ENCODE measurements at places on chromosomes 4 and X.
A peak's percentile ranks its signal among the peaks of the same experiment; 100 is the strongest.

GRCh38 chr4:62051332-62051731, 851.2 kb downstream of the ADGRL3 start:
- DNase-seq = no peak

GRCh38 chr4:75565481-75565880, 9.6 kb downstream of the ODAPH start:
- no peak for DNase-seq

DNA sequence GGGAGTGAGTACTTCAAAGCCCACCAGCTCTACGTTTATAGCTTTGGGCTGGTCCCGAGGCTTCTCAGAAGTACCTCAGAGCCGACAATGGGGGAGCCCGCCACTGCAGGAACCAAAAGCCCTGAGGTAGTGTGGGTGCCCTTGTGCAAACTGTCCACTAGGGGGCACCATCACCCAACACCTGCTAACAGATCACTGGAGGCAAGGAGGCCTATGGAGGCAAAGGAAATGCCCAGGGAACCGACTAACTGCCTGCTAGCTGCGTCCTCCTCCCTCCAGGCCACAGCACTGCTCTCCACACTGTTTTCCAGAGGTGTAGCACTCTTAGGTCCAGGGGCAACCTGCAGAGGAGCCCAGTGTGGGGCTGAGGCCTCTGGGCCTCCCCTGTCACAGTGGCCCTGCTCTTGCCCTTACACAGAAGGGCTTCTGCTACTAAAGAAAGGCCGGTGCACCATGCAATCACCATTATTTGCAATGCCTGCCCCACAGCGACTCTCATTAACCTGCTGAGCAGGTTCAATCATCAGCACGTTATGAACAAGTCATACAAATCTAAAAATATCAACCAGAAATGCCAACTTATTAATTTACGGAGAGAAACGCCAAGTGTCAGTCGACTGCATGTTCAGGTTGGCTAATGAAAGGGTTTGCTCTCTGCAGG, 159.1 kb downstream of the NSUN7 start:
- DNase-seq = peak; percentile 63

- DNase-seq = no peak
Measured at GRCh38 chr4:17097362-17097761, 198.9 kb upstream of the LDB2 start.

DNA sequence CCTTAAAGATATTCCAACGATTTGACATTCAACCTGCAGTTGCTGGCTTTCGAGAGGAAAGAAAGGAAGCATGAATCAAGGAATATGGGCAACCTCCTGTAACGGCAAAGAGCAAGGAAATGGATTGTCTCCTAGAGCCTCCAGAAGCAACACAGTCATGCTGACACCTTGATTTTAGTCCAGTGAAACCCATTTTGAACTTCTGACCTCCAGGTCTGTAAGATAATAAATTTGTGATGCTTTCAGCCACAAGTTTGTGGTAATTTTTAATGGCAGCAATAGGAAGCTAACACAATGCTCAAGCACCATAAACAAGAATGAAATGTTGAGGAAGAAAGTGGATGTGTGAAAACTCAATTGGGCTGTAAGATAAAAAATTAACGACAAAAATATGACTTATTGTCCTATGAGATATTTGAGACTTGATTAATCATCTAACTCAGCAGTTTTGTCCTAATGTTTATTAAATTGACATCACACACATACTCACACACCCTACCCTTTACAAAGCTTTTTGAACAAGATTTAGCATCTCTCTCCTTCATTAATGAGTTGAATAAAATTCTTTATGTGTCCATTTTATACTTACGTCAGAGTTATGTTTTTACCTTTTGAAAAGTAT, 857.2 kb upstream of the INTU start:
- no peak for DNase-seq

- no peak for DNase-seq
Measured at GRCh38 chr4:125527681-125528080, 212.9 kb downstream of the FAT4 start.

DNA sequence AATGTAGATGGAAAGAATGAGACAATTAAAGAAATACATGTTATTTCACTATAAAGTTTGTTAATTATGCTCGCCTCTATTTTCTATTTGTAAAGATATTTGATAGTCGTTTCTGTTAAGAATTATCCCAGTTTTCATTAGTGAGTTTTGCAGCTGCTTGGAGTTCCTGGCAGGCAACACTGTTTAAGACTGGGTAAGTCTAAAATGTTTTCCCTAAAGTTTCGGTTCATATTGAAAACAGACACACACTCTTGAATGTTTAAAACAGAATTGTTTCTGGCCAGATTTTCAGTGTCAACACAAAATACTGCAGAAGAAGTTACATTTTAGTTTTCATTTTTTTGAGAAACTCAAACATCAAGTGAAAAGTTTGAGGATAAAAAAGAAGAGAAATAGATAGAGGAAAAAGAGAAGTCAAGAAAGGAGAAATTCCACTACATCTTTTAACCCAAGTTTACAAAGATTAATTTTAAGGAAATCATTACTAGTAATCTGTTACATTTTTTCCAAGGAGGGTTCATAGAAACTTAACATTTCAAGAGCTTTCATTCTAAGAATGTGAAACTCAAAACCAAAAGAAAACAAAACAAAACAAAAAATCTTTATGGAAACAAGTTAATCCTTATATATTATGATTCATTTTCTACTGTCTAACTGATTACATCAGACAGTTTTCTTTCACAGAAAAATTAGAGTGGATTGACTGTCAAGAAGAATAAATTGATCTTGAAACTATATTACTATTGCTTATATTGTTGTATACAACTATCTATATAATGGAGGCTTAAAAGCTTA, 305.5 kb downstream of the FAT4 start:
- DNase-seq = no peak

DNA sequence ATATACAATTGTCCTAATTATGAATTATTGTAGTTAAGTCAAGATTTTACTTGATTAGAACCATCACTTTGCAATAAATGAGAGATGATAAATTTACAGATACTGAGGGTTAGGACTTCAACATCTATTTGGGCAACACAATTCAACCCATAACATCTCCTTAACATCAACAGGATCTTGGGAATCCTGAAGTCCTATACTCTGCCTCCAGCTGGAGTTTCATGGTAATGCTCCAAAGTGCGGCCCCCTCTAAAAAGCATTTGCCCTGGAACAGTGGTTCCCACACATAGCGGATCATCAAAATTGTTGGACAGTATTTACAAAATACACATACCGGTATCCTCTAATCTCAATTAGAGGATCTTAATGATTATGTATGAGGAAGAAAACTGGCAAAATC, 618.6 kb downstream of the CENPC start:
- no peak for DNase-seq

DNA sequence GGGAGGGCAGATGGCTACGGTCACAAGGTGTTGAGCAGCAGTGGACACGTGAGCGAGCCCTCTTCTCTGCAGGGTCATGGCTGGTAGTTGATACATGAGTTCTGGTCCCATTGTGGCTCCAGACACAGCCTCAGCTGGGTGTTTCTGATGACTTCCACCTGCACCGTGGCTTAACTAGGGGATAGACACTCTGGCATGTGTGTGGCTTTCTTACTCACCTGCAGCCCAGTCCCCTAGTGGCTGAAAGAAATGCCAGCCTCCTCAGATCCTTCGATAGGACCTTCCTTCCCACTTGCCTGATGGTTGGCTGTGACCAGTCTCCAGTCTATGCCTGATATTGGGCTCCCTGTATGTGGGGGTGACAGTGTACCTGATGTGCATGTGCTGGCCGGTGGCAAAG, 5.0 kb downstream of the GPR78 start:
- DNase-seq = peak; percentile 48

GRCh38 chr4:154985673-154986072, 204.6 kb downstream of the RBM46 start:
- no peak for DNase-seq
